ENCODE measurements at places on chromosomes 11 and 22.
A peak's percentile ranks its signal among the peaks of the same experiment; 100 is the strongest.

GRCh38 chr11:114447892-114448291, 8.6 kb downstream of the REXO2 start:
- no peak for DNase-seq

DNA sequence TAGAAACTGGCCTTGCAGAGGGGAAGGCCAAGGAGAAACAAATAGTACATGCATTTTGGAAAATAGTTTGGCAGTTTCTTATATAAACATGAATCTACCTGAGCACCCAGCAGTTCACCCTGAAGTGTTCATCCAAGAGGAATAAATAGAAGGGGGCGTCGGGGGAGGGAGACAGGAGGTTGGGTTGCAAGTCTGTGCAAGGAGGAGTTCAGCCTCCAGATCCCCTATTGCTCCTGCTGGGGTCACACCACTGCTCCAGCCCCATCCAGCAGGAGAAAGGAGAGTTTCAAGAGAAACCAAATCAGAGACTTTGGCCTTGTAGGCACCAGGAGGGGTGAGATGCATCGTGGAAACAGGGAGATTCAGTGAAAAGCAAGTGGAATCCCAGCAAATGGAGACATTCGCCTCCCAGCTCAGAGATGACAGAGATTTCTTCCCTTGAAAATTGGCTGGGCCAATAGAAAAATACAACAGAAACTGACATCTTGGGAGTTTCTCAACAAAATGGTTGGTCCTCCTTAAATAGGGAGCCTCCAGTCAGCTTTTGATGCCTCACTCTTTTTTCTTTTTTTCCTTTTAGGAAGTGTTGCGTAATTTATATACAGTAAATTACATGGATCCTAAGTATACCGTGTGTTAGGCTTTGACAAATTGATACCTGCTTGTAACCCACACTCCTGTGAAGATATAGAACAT, 34.1 kb downstream of the OTOG start:
- DNase-seq: no peak

- DNase-seq: no peak
Measured at GRCh38 chr11:110463153-110463552, 33.4 kb downstream of the FDX1 start.

DNA sequence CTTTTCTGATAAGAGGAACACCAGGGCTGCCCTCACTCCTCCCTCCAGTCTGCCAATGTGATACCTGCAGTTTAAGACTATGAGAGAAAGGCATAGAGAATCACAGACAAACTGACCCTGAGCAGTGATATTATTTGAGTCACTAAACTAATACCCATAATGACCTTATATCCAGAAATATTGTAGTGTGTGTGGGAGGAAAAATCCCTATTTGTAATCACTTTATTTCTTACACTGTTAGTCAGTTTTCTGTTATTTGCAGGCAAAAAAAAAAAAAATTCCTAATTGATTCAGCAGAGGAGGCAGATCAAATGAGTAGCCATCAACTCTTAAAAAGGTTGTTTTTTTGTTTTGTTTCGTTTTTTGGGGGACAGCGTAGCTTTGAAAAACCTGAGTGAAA, 82.5 kb downstream of the MAML2 start:
- DNase-seq: no peak

DNA sequence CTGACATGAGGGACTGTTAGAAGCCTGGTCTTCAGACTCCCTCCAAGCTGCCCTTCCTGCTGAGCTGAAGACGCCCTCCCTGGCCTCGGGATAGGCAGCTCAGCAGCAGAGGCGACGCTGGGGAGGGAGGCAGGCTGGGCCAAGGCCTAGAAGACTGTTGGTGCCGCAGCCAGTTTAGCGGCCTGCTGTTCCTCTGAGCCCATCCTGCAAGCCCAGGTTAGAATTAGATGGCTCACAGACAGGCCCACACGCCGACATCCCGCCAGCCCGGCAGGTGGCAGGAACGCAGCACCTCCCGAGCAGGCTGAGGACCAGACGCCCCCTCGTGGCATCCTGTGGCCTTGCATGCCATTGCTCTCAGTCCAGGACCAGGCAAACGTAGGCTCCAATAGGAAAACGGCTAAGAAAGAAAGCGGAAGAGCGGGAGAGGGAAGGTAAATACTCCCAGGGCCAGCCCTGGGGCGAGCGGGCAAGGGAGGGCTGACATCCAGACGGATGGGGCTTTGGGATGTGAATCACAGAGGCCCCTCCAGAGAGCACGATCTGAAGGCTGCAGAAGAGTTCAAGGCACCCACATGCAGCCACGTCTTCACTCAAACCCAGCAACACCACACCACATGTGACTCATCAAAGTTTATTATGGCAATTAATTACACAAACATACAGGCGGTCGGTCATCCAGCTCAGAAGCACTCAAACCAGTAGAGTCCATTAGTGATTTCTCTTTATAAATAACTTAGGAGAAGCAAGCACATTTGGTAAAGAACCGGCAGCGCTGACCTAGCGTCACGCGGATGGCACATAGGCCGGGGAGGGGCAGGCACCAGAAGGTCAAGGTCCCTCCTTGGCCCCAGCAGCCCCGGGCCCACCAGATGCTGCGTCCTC, 27.6 kb downstream of the CD5 start:
- peak; percentile 83 for DNase-seq

DNA sequence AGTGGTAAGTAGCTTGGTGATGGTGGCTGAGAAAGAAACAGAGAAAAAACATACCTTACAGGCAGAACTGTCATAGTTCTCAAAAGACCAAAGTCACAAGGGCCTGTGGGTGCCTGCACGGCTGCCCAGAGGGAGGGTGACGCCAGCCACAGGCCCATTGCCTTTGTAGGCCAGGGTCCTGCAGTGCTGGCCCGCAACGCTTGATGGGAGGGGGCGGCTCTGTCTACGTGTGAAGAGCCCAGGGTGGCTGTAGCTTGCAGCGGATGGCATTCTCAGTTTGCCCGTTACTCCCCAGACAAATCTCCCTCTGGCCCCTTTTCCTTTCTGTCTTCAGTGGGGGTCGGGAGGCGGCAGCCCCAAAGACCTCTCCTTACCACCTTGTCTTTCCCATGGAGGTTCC, 24.7 kb upstream of the B3GAT1 start:
- DNase-seq: no peak

DNA sequence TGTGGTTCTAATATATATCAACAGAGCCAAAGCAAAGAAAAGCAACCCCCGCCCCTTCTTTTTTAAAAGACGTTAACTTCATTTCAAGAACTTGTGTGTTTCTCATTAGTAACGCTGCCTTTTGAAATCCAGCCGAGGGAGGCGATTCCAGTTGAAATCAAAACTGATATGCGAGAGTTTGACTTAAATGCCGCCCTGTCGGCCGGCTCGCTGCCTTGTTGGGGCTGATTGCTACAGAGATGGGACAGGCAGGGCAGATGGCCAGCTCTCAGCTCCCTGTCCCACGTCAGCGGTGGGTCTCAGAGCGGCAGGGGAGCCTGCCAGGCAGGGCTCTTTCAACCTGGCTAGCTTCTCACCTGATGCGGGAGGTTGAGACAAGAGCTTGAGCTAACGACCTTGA, 51.9 kb upstream of the ALX4 start:
- DNase-seq: no peak

DNA sequence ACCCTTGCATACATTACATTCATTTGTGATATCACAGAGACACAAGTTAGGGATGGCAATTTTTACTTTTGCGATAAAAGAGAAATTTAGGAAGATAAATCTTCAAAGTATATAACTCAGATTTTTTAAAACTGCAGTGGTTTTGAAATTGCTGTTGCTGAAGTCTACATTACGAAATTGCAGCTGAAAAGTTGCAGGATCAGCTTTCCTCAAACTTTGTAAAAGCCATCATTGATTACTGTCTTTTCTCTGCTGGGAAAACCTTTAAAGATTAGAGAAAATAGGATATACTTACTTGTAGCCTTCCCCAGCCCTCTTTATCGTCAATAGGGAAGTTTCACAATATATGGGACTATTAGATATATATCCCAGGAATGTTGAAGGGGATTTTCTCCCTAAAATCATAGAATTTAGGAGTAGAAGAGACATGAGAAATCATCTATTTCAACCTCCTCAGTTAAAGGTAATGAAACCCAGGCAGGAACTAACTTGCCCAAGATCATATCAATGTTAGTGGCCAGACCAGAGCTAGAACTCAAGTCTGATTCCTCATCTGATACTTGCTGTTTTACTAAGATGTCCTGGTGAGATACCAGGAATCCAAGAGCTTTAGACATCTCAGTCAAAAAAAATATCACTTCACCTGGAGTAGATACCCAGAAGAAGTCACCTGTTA, 10.4 kb upstream of the AGBL2 start:
- no peak for DNase-seq

- no peak for DNase-seq
Measured at GRCh38 chr22:33766091-33766490, 154.2 kb downstream of the LARGE1 start.

DNA sequence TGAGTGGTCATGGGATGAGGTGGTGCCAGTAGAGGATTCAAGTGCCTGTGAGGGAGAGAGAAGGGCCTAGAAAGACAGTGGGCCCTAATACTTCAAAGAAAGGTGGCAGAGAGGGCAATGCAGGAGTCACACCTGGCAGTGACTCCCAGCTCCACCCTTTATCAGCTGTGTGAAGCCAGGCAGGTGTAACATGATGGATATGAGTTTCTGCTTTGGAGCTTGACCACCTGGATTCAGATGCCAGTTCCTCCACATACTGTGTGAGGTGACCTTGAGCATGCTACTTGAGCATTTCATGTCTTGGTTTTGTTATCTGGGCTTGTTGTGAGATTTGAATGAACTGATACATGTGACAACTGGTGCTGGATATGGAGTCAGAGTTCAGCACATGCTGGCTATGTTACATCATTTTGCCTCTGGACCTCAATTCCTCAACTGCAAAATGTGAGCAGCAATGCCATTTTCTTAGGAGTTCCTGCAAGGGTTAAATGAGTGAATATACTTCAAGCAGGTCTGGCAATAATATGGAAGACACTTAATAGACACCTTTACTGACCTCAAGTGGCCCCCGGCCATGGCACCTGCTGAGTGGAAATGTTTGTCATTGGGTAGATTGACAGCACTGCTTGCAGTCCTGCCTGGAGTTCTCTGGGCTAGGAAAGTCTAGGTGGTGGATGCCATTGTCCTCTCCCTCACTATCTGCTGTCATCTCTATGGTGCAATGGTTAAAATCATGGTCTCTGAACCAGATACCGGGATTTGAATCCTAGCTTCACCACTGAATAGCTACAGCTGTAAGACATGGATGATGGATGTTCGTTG, 83.3 kb downstream of the MICAL2 start:
- no peak for DNase-seq

DNA sequence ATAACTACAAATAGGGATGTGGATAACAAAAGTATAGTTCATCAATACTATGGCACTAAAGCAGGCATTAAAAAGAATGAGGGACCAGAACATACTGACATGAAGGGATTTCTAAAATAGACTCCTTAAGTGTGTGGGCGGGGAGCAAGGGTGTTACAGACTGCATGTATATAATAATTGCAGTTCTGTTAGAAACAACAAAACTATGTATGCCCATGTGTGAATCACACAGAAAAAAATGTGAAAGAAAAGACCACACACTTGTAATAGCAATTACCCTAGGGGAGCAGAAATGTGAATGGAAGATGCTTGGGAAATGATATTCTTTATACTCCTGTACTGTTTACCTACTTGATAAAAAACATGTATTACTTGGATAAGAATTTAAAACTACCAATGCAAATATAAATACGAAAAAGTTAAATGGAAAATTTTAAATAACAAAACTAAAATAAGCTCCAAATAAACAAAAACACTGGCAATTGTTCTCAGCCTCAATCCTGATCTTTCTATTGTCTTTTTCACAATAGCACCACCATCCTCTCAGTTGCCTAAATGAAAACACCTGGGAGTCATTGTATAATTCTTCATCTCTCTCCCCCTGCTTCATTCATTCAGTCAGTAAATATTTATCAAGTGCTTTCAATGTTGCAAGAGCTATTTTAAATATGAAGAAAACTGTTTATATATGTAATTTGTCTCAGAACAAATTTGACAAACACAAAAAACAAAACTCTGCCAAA, 129.8 kb downstream of the FCHSD2 start:
- DNase-seq: no peak

DNA sequence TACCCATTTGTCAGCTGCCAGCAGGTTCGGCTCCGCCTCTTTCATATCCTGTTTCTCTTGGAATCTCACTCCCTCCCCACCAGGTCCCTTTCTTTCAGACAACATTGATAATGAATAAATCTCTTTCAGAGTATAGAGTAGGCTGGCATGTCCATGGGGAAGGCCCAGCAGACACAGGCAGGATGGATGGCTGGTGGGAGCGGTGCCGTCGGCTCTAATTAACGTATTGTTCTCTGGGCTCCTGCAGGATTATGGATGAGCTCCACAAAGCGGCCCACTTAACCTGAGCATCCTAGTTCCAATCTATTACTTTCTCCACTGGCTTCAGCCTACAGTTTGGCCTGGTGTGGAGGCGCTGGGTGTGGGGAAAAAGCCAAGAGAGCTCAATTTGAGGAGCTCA, 588.0 kb downstream of the BUD13 start:
- DNase-seq: no peak

GRCh38 chr11:72773291-72773690, 20.6 kb downstream of the STARD10 start:
- DNase-seq: no peak

DNA sequence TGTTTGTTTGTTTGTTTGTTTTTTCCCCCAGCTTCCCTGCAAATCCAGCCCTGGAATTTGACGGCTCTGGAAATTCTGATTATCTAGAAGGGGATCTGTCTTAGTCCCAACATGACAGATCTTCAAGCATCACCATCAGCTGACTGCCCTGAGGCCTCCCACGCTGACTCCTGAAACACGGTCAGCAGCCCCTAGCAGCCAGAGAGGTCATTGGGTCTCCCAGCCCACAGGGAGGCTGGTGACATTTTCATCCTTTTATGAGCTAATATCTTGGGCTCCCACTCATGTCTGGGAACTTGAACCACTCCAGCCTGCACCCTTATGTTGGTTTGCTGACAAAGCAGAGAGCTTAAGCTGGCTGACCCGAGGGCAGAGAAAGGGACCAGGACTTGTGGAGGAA, 66.0 kb upstream of the TIMP3 start:
- DNase-seq: no peak

GRCh38 chr11:87141980-87142514, 104.3 kb downstream of the TMEM135 start:
- DNase-seq: no peak

DNA sequence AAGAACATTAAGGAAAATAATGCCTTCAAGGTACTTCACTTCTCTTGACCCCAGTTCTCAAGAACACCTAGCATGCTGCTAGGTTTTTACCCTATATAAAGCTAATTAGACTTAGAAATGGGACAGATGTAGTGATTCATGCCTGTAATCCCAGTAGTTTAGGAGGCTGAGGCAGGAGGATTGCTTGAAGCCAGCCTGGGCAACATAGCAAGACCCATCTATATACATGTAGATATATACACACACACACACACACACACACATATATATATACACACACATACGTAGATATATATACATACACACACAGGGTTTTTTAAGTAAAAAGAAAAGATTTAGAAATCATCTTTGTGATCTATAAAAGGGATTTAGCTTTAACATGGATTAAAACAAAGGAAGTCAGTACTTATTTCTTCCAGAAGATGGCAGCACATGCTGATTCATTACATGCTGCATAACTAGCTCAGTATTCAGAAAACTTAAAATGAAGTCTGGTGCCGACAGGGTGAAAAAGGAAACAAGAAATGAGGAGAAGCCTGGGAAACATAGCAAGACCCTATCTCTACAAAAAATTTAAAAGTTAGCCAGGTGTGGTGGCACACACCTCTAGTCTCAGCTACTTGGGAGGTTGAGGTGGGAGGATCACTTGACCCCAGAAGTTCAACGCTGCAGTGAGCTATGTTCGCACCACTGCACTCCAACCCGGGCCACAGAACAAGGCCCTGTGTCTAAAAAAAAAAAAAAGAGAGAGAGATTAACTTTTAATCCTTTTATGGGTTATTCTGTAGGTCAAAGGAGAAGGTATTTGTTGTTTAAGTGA, 28.5 kb upstream of the RBX1 start:
- DNase-seq: no peak

Measured in stimulated activated CD4-positive, alpha-beta T cell treated with anti-CD3 and anti-CD28 coated beads, Interleukin-1b, Interleukin-23, amount 100 ng/mL, for 1 hour (primary cell).